Dorsolateral prefrontal cortex (tissue), 122 donors: ENCODE measurements at places on chromosomes 16 and 17.

DNA sequence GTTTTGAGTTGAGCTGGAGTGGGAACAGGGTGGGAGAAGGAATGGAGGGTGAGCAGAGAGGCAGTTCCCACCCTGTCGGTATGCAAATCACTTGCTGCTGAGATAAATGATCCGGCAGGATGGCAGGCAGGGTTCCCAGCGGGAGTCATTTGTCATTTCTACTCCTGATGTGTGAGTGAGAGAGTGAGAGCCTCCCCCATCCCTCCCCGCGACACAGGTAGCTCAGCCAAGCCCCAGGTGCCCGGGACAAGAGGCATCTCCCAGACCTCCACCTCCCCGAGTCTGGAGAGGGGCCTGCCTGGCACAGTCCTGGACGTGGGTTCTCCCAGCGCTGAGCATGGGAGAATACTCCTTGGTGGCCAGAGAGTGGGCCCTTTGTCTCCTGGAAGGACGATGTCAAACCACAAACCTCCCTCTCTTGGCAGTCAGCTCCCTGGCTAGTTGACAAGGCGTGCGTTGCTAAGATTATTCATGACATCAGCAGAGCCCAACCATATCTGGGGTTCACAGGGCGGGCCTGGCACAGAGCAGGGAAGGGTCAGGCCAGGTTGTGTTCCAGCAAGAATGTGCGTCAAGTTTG lies 33.7 kb upstream of the TNRC6C start:
- DNase-seq, result peak; percentile 75

DNA sequence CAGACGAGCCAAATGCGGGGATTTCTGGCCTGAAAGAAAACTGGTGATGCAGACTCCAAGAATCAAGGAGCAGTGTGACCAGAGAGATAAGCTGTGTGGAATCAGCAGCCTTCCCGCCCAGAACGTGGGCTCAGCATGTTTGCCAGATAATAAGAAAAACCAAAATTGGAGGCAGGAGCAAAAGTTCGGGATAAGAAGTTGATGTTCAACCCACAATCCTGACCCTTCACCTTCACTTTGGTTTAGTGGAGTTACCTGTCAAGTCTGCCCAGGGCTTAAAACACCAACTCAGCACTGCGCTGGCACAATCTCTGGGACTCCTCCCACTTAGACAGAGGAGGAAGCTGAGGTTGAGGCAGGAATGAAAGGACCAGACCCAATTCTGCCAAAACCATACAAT lies 3.1 kb downstream of the SLC43A2 start:
- DNase-seq, result no peak

DNA sequence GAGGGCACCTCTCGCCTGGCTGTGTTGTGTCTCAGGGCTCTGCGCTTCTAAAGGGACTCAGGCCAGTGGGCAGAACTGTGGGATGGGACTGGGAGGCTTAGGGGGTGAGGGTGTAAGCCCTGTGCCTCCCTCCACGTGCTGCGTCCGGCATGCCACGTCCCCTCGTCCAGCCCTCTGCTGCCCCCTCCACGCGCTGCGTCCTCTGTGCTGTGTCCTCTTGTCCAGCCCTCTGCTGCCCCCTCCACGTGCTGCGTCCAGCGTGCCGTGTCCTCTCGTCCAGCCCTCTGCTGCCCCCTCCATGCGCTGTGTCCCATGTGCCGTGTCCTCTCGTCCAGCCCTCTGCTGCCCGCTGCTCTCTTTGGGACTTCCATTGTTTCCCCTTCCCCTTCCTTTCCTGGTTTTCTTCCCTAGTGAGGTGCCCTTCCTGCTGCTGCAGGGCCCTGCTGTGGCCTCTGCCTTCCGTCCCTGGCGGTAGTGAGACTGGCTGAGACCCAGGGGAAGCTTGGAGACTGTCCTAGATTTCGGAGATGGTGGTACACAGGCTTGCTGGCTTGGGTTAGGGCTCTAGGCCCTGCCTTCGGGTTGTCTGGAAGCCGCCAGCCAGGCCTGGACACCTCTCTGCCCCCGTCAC lies 6.4 kb upstream of the ZNF750 start:
- no peak for DNase-seq

DNA sequence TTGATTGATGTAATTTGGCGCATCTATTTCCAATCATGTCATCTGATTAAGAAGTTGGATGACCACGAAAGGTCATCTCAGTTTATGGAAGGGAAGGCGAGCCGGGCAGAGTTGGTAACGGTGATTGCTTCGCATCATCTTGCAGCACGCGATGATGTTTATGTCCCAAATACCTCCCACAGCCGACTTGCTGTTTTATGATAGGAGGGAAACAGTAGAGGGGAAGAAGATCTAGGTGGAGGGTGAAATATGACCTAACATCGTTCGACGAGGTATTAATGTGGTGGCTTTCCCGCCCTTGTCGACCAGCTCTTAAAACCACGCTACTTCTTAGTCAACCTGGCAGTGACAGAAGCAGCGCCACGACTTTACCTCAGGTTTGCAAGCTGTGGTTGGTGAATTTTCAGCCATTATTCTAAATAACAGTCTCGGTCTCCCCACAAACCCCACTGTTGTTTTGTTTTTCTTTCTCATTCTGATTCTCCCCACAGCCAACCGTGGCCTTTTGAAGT lies 805 bp upstream of the TANC2 start:
- DNase-seq, result no peak

- DNase-seq, result no peak
Observed at GRCh38 chr17:28133562-28133970, 91.1 kb downstream of the NLK start.

GRCh38 chr16:54412037-54412436 lies 125.5 kb upstream of the IRX3 start:
- DNase-seq, result no peak

DNA sequence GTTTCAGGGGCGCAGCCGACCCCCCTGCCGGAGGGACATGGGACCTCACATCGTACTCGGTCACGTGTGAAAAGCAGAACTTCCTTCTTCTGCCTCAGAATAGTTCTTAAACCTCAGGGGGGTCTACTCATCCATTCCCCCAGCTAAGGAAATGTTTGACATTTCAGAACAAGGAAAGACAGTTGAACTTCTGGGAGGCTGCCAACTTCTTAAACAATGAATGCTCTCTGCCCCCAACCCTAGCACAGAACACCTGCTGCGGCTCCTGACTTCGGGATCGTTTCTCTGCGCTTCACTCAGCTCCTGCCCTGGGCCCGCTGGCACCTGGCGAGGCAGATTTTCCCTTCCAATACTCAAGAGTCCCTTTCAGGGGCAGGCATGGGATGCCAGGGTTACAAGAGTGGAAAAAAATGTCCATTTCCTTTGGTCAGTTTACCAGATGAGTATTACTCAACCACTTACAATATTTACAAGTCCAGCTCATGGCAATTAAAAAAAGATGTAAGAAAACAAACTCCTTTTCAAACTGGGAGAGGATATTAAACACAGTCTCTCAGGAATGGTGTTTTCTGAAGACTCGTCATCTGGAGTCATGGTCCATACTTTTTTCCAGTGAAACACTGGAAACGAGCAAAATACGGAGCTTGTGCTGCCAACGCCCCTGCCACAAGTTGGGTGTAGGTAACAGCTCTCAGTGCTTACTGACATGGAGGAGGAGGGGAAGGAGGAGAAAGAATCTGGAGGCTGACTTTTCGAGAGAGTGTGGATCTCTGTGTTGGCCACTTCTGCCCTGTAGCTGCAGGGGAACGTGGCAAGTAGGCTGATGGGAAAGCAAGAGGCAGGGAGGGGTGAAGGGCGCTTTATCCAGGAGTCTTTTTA lies 235.7 kb downstream of the NTN1 start:
- no peak for DNase-seq

- no peak for DNase-seq
Observed at GRCh38 chr17:46983782-46984181, 4.7 kb upstream of the RPRML start.

DNA sequence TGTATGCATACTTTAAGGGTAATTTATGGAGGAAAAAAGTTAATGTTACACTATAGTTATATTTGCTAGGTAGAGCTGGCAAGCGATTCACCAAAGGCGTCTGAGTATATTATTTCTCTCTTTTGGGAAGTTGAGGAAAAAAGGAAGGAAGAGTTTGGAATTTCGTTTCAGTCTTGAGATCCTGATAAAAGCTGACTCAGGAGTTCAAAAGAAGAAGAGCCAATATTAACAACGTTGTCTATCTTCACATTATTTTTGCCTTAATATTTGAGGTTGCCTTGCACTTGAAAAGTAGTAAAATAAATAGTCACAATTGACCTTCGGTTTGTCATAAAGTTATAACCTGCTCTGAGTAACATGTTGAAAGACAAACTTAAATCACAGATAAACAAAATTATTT lies 888.6 kb downstream of the KCNJ2 start:
- DNase-seq, result no peak

DNA sequence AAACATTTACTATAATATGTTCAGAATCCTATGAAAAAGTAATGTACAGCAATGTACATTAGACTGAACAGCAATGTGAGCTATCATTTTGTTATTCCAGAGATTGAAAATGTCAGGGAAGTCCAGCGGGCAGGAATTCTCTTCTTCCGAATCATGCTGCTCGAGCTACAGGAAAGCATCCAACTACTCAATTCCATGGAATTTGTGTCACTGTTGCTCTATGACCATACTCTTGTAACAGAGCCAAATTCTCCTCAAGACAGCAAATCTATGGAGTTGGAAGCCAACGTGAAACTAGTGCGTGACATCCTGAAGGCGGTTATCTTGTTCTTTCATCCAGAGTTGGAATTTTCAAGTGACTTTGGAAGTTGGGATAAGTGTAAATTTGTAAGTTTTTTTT lies 24.8 kb upstream of the NSRP1 start:
- DNase-seq, result no peak

DNA sequence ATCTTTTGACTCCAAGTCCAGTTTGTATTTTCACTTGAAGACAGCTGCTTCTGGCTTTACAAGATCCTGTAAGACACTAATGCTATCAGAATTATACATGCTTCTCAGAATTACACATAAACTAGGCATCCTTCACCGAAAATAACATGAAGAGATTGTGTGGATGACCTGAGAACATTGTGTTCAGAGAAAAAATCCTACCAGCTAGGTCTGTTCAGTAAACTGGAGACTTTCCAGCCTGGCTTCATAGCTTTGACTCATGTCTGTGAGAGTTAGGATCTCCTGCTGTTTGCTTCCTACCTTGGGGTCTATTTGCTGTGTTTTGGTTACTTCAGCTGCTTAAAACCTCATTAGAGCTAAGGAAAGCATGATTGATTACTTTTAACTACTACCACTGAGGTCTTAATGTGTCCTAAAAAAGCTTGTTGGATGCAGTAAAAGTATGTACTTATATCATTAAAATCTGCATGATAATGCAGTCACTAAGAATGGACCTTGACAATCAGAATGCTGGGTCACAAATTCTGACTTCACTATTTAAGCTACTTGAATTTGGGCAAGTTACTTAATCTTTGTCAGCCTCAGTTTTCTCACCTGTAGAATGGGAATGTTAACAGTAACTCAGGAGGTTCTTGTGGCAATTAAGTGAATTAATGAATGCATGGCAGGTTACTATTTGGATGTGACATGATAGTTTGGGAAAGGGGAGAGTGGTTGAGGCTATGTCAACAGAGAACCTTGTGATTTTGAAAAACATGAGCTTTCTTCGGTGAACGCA lies 8.0 kb upstream of the MYH13 start:
- no peak for DNase-seq

DNA sequence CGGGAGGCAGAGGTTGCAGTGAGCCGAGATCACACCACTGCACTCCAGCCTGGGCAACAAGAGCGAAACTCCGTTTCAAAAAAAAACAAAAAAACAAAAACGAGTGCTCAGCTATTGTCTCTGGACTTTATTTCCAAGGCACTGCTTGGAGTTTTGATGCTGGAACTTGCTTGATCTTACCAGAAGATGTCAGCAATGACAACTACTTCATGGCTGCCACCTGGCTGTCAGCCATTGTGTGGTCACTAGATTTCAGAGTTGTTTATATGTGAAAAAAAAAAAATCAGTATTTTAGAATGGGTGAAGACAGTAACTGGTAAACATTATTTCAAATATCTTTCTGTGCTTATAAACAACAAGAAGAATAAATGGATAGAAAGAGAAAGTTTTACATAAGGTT lies 26.3 kb upstream of the OR4D1 start:
- DNase-seq, result no peak

GRCh38 chr16:12089492-12090150 lies 113.1 kb downstream of the SNX29 start:
- DNase-seq, result peak; percentile 38

GRCh38 chr17:72274614-72275013 lies 153.8 kb downstream of the SOX9 start:
- DNase-seq, result no peak

- DNase-seq, result no peak
Observed at GRCh38 chr17:45114117-45114932, 18.0 kb downstream of the PLCD3 start.

DNA sequence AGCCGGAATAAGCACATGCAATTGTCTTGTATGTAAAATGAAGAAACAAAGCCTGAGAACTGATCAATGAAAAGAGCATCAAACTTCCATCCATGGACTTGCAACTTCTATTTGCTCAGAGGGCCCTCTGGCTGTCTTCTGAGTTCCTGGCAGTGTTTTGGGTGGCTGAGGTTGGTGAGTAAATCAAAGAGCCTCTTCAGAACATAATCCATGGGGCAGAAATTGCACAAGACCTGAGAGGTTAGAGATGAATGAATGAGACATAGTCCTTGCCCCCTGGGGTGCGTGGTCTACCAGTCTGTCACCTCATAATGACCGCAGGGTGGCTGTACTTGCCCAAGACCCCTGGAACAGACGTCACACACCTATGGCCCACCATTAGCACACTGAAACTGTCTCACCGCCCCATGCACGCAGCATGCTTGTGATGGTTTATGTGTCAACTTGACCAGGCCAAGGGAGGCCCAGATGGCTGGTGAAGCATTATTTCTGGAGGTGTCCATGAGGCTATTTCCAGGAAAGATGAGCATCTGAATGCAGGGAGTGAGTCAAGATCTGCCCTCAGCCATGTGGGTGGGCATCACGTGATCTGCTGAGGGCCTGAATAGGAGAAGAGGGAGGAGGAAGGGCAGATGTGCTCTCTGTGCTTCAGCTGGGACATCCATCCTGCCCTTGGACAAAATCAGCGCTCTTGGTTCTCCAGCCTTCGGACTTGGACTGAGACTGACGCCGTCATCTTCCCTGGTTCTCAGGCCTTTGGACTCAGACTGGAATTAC lies 8.3 kb downstream of the PIK3R6 start:
- peak; percentile 25 for DNase-seq

DNA sequence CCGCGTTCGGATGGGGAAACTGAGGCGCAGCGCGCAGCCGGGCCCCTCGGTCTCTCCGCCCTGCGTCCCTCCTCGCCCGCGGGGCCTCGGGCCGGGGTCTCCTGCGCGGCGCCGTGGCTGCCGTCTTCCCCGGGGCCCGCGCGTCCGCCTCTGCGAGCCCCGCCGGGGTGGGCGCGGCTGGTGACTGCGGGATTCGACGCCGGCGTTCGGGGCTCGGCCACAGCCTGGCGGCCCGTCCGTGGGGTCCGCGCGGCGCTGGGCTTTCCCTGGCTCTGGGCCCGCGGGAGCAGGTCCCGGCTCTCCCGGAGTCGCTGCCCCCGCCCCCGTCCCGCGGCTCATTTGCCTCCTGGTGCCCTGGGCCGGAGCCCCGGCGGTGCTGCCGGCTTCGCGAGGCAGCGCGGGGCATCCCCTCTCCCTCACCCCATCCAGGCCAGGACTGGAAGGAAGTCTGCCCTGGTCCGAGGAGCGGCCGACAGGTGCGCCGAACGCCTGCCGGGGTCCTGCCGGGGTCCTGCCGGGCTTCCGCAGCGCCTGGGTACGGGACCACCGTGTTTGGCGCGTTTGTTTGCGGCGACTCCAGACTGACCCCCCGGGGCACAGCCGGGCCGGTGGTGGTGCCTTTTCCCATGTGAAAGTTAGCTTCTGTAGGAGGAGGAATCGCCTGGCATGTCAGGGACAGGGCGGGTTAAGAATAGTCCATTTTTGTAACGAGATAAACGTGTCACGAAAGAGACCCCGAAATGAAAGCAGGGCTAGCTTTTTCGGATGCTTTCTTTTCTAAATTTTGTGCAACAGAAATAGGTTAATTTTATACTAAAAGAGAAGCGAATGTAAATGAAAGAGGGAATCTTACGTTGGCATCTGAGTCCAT lies 671 bp downstream of the CHMP6 start:
- no peak for DNase-seq
